ENCODE measurements at places on chromosomes 5 and 9. TPM values are rescaled to one million over a fixed set of nuclear protein-coding genes. Genes with fewer than 3 reads are reported as not detected.
A peak's percentile ranks its signal among the peaks of the same experiment; 100 is the strongest.

The SLC4A9 gene
- total RNA-seq: not detected

The IL31RA gene
- total RNA-seq: not detected

The STK32A gene
- not detected for total RNA-seq

The SLCO6A1 gene
- not detected for total RNA-seq

The TRIM7 gene
- total RNA-seq: 15.6 TPM

The FOXD4L4 gene
- not detected for total RNA-seq

The NUDCD2 gene
- 16.4 TPM for total RNA-seq

The TAF1L gene
- not detected for total RNA-seq

The IL5 gene
- total RNA-seq: not detected

The C9 gene
- total RNA-seq: not detected

The SPATA31A5 gene
- not detected for total RNA-seq

The PAIP2 gene
- total RNA-seq: 119 TPM

DNA sequence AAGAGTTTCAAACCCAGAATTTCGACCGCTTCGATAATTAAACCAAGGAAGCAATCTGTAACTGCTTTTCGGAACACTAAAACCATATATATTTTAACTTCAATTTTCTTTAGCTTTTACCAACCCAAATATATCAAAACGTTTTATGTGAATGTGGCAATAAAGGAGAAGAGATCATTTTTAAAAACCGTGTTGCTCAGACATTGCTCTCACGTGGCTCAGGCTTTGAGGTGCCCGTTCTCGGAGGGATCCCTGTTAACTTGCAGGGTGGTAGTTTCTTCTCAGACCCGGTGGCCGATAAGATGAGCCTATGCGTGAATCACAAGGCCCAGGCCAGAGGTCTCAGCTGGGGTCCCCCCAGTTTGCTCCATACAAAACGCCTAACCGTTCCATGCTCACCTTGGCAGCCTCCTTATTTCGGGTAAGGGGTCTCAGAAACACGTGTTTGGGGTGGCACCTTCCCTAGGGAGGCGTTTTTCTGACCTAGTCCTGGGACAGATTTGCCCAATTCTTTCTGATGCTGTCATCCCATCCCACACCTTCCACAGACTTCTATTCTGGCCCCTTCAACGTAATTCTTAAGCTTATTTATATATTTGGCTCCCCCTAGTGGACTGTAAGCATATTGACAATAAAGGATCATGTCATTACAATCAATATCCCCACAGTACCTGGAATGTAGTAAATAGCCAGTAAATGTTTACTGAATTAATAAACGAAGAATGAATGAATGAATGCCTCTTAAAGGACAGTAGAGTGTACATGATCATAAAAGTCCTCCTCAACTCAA is 48.1 kb downstream of the THBS4 start:
- DNase-seq: peak; percentile 27

GRCh38 chr5:142810081-142810480 is 39.9 kb downstream of the ARHGAP26 start:
- DNase-seq: no peak

GRCh38 chr5:55036477-55036876 is 12.4 kb downstream of the GZMK start:
- DNase-seq: no peak

DNA sequence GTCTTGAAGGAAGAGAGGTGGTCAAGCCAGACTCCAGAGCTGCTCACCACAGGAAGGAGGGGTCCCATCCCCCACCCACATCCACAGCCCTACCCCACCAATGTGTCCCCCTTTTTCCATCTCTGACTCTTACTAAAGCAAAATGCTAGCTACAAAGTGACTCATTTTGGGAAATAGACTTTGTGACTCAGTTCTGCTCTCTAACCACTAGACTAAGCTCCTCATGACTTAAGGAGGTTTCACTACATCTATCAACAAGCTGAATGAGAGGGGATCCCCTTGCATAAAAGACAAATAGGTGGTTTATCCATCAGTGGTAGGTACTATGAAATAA is 35.1 kb upstream of the ADRB2 start:
- DNase-seq: no peak

DNA sequence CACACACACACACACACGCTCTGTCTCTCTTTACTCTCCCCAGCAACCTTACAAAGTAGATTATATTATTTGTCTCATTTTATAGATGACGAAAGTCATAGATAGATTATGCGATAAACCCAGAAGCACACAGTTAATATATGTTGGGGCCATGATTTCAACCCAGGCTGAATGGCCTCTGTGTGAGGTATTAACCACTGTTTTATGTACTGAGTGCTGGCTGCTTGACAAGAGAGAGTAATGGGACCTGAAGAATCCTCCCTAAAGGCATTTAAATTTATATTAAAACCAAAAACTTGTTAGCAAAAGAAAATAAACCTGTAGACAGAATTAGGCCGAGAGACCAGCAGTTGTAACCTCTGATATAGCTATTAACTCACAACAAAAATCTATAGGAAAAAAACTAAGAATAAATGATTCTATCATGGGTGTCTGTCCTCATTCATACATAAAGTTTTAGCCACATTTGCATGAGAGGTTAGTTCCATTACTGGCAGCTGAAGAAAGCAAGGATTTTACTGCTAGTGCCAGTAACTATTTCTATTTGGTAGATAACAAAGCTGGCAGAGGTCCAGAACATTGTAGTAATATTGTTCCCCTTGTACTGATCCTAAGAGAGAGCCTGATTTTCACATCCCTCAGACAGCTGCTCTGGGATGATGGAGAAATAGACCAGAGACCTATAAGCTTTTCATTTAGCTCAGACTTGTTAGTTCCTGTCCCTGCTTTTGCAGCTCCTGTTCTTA is 250.9 kb downstream of the ADGRV1 start:
- DNase-seq: no peak

- peak; percentile 85 for DNase-seq
These were observed 29.7 kb upstream of the FAM169A start for GRCh38 chr5:74895906-74896305.

DNA sequence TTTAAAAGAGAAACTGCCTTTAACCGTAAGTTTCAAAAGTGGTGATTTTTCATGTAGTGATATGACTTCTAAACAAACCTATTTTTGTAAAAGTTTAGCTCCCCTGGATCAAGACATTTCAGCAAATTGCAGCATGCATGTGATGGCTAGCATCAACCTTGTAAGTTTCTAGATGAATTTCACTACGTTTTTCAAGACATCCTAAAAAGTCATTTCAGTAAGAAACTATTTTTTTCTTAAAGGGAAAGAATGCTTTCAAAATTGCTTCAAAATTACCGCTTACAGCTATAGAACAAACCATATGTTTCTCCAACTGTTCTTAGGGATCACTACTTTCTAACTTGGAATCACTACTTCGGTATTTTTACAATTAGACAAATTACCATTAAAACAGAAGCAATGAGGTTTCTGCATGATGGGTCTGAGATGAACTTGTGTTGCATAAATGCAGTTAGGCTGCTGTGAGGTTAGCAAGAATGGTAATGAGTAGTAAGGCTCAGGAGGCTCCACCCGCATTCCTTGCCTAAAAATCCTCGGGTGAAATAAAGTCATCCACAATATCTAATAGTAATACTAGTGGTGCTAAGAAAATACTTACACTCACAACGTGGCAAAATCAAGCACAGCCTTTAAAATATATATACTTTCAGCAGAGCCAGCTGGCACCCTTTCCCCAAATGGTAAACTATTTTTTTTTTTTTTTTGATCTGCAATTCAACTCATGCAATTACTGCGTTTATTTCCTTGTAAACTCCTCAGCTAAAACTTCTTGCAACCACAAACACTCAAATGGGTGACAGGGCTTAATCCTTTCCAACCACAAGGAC is 53.8 kb downstream of the CDC14B start:
- DNase-seq: no peak

- DNase-seq: peak; percentile 76
These were observed 157.1 kb downstream of the ZNF462 start for GRCh38 chr9:107020040-107020530.

GRCh38 chr5:4093236-4093635 is 497.6 kb downstream of the IRX1 start:
- DNase-seq: no peak

DNA sequence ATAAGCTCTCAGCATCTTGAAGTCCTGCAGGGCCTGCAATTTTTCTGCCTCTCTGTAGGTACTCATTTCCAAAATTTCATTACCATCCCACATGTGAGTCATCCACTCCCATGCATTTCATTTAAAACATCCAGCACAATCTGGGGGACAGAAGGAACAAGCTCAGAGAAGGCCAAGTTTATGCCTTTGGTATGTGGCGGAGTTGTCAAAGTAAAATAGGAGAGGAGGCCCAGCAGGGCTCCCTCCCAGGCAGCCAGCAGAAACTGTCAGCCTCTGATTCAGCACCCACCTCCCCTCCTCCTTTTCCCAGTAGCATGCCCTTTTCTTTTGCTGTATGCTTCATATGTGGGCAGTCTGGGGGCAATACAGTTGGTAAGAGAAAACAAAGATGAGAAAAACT is 126.4 kb upstream of the ZNF366 start:
- peak; percentile 68 for DNase-seq

- no peak for DNase-seq
These were observed 43.2 kb downstream of the RGMB start for GRCh38 chr5:98816582-98817222.

- DNase-seq: no peak
These were observed 87.5 kb upstream of the PRRC1 start for GRCh38 chr5:127429928-127430327.

- peak; percentile 73 for DNase-seq
These were observed 23.4 kb upstream of the LECT2 start for GRCh38 chr5:135978212-135978631.

- no peak for DNase-seq
These were observed 38.6 kb upstream of the PITX1 start for GRCh38 chr5:135072387-135073281.

GRCh38 chr5:14216372-14216771 is 73.2 kb downstream of the TRIO start:
- no peak for DNase-seq

- DNase-seq: peak; percentile 34
These were observed 98.5 kb downstream of the GABBR2 start for GRCh38 chr9:98610211-98610610.

DNA sequence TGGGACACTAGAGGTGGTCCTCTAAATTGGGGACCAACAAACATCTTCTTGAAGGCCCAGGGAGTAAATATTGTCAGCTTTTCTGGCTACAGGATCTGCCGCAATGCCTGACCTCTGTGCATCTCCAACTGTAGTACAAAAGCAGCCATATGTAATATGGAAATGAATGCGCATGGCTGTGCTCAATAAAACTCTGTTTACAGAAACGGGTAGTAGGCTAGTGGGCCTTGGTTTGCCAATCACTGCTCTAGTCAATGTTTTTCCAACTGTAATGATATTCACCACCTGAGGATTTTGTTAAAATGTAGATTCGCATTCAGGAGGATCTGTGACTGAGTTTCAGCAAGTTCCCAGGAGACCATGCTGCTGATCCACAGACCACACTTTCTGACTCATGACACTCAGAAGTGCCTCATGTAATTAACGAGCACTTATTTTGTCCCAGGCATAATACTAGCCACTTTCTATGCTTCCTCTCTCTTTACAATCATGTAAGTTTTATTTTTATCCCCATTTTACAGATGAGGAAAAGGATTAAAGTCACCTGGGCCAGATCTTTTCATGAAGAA is 96.9 kb downstream of the MED27 start:
- no peak for DNase-seq

- DNase-seq: no peak
These were observed 43.2 kb upstream of the NR3C1 start for GRCh38 chr5:143446535-143447226.

DNA sequence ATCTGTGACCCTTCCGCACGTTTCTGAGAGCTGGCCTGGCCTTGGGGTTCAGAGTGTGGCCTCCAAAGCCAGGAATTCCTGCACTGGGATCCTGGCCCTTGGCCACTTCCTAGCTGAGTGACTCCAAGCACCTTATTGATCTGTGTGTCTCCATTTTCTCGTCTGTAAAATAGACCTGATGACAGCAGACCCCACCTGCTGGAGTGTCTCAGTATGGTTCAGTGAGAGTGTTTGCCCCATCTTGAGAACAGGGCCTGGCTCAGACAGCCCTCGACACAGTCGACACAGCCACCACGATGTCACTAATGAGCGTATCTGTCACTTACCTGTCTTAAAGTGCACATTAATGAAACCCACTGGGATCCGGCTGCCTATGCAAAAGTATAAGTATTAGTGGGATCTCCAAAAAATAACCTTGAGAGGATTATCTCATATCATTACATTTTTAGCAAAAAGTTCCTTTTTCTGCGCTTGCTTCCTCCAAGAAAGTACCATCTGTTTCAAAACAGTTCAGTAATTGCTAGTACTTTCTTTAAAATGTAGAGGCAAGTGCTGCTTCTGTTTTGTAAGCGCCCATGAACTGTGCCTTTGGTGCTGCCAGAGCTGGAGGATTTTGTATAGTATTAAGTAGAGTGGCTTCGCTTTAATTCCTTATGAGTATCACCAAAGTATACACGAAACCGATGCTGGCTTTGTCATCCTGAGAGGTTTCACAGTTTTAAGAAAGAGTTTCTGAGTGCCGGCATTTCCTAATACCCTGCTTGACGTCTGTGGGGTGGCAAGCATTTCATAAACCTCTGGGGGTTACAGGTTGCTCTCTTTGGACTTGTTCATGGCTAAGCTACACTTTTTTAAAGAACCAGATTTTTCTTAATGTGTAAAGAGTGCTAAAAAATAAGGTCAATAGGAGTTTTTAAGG is 31.7 kb downstream of the UBE2QL1 start:
- DNase-seq: no peak

DNA sequence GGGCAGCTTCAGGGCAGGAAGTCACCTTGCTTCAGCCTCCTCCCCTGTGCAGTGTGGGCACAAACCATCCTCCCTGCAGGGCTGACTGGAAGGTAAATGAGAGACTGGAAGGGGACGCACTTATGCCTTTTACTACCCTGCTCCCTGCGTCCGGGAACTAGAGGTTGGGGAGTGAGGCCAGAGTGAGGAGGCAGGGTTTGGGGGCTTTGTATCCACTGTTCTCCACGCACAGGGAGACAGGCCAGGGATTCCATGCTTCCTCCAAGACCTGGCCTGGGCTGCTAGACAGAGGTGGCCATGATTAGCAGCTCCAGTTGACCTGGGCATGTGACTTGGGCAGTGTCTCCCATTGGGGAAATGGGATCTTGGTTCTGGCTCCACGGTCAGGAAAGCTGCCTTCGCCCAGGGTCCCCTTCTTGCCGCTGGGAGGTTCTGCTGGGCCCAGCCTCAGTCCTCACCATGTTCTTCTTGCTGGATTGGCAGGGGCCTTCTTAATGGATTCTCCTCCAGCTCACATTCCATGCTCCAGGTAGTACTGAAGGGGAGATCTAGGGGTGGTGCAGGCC is 37.0 kb upstream of the PSD2 start:
- DNase-seq: no peak

GRCh38 chr5:1021136-1021968 is 12.8 kb downstream of the NKD2 start:
- no peak for DNase-seq

DNA sequence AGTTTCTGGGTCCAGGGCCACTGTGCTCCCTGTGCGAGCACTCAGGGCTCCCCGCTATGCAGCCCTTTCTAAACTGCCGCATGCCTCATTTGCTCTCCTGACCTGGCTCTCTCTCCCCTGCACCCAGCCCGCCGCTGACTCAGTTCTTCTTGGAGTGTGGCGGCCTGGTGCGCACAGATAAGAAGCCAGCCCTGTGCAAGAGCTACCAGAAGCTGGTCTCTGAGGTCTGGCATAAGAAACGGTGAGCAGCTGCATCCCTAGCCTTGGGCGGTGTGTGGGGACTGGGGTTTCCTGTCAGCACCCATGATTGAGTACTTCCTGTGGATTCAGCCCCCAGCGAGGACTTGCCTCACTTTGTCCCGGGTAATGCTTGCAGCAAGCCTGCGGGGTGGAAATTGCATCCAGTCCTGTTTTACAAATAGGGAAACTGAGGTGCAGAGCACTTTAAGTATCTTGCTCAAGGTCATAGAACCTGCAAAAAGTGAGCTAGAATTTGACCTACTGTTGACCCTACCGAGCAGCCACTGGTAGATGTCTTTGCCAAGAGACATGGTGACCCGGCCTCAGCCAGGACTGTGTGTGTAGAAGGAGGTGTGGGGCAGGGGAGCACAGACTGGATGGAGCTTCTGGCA is 27.9 kb downstream of the USP20 start:
- no peak for DNase-seq

Measured in MG63 (cell line).